ENCODE measurements at places on chromosomes 6 and 20.

GRCh38 chr6:38407192-38407591 lies 232.5 kb downstream of the BTBD9 start:
- no peak for DNase-seq

GRCh38 chr20:8971669-8972316 lies 97.1 kb upstream of the PLCB4 start:
- DNase-seq: no peak

DNA sequence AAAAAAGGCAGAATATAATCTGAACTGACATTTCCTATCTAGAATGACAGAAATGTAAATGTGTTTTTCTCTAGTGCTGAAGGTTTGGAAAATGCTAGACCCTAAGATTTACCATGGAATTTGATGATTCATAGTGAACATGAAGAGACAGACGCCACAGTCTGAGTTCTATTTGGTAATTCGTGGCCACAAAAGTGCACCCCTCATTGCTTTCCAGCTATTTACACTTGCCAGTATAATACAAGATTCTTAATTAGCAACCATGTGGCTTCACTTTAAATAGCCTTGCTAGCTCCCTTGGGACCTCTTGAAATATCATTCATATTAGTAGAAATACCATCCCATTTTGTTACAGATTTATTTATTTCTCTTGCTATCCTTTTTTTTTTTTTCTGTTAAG lies 636.8 kb downstream of the PRKN start:
- DNase-seq: no peak

DNA sequence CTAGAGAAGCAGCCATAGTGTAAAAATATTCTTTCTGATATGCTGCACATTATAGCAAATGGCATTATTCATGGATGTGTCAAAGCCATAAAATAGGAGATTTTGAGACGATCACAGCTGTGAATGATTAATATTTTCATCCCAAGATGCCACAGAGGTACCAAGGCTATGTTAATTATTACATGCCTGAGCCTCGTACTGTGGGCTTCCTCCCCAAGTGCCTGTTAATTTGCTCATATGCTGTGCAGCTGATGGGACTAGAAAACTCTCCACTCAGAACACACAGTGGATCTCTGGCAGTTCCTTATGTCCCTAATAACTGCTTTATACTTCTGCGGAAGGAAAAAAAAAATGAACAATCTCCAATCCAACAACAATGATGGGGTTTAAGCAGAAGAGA lies 184.9 kb upstream of the TSHZ2 start:
- no peak for DNase-seq

GRCh38 chr20:23446505-23446904 lies 6.2 kb downstream of the CST11 start:
- DNase-seq: peak; percentile 35

DNA sequence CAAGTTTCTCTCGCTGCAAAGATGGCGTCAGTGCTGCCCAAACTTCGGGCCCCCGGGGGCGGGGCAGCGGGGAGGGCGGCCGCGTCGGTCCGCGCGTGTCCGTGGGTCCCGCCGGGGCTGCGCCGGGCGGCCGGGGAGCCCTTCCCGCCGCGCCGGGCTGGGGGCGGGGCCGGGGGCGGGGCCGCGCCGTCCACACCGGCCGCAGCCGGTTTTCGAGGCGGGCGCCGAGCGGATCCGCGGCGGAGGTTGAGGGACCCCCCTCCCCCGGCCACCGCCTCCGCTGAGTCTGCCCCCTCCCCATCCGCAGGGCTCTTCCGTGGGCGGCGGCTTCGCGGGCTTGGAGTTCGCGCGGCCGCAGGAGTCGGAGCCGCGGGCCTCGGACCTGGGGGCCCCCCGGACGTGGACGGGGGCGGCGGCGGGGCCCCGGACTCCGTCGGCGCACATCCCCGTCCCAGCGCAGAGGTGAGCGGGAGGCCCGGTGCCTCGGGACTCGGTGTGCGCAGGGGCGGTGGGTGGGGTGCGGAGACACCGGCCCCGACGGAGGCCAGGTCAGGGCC lies 572 bp downstream of the SLC2A4RG start:
- no peak for DNase-seq

DNA sequence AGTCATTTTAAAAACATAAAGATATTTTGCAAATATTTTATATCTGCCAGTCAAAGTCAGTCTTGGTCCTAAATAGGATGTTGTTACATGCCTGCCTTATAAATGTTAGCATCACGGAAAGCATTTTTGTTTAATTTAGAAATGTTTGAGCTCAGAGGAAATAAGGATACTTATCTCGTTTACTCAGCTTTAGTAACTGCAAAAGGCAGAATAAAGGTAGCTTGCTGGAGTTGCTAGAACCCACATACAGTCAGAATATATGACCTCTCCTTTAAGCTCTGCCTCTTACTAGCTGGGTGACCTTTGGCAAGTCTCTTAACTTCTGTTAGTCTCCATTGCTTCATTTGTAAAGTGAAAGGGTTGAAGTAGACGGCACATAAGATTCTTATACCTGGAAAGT lies 867.3 kb downstream of the KIF16B start:
- no peak for DNase-seq

DNA sequence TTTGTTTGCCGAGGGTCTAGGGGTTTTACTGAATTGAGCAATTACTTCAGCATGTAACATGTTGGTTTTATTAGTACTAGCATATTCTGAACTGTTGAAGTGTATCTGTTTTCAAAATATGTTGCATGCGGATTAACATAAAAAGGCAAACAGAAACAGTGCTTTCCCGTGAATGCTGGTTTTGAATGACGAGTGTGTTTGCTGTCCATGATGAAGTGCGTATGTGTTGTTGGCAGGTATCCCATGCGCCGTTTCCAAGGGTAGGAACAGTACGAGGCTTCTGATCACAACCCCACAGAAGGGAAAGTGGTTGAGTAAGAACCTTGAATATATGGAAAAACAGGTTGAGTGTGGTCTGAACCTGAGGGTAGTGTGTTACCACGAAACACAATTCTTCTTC lies 232.9 kb downstream of the SAMD5 start:
- no peak for DNase-seq

DNA sequence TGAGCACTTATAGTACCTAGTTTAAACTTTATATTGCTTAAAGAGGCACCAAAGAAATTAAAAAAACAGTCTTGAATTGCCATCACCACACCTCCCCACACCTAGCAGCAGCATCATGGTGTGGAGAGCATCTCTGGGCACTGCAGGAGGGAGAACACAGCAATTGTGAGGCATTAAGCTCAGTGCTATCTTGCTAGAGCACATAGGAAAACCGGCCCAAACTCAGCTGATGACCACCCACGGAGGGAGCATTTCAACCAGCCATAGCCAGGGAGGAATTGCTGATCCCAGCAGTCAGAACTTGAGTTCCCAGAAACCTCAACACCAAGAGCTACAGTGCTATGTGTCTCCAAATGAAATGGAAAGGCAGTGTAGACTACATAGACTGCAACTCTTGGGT lies 19.5 kb upstream of the DEFB113 start:
- DNase-seq: no peak
